Stimulated activated CD4-positive, alpha-beta T cell treated with anti-CD3 and anti-CD28 coated beads, Interleukin-12 subunit alpha, Interleukin-12 subunit beta, amount 100 ng/mL, for 4 hours (primary cell): ENCODE measurements at places on chromosomes 12 and 14.

- DNase-seq = no peak
Measured at GRCh38 chr12:114682785-114683708, 928 bp downstream of the TBX3 start.

GRCh38 chr12:111410431-111411184 is 4.9 kb downstream of the SH2B3 start:
- DNase-seq = no peak

GRCh38 chr12:131267576-131267975 is 313.9 kb downstream of the ADGRD1 start:
- DNase-seq = no peak

GRCh38 chr12:53170876-53171724 is 9.4 kb upstream of the ZNF740 start:
- no peak for DNase-seq
